ENCODE measurements at places on chromosomes 6 and 20.

GRCh38 chr6:165478581-165478980, 169.2 kb upstream of the C6orf118 start:
- no peak for DNase-seq

DNA sequence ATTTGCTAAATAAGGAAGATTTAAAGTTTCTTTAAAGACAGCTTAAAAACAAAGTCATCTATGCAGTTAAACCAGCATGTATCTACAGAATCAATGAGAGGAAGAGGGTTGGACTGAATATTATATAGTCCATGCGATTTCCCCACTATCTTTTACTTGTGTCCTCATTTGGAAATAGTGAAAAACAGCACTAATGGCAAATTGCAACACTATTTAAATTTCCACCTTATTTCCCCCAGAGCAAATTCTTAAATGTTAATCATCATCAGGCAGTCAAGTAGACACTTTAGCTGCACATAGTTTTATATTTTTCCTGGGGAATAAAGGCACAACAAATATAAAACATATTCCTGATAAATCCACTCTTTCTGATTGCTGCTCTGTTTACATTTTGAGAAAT, 114.6 kb downstream of the LCA5 start:
- no peak for DNase-seq

DNA sequence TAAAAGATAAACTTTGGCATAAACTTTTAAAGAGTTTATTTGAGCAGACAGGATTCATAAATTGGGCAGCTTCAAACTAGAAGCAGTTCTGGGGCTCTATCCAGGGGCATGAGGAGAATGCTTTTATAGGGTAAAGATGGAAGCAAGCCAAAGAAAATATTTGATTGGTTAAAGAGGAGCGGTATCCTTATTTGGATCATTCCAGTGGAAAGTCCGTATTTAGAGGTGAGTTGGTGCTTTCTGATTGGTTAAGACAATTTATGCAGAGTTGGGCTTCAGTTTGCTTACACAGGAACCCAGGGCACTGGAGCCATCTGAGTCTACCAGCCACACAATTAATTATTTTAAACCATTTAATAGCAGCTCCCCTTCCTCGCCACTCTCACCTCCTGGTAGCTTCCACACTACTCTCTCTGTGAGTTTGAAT, 37.9 kb upstream of the RNF217 start:
- DNase-seq = no peak

- peak; percentile 60 for DNase-seq
These were observed 50.4 kb downstream of the HLA-DPB1 start for GRCh38 chr6:33126101-33126714.

DNA sequence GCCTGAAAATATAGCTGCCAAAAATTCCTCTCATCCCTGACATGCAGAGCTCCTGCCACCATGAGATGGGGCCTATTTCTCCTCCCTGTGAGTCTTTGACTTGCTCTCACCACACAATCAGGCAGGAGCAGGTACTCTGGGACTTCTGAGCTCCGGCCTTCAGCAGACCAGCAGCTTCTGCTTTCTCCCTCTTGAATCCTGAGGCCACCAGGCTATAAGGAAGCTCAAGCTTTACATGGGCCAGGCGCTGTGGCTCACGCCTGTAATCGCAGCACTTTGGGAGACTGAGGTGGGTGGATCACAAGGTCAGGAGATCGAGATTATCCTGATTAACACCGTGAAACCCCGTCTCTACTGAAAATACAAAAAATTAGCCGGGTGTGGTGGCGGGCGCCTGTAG, 238.7 kb upstream of the RREB1 start:
- no peak for DNase-seq

GRCh38 chr20:4089756-4090487, 74.6 kb upstream of the RNF24 start:
- no peak for DNase-seq

Data from activated T-cell treated with anti-CD3 and anti-CD28 coated beads for 48 hours (primary cell).